NCI-H446 (cell line): ENCODE measurements at places on chromosomes 5 and 9.

GRCh38 chr5:142295960-142296860 lies 28.6 kb downstream of the SPRY4 start:
- no peak for DNase-seq

DNA sequence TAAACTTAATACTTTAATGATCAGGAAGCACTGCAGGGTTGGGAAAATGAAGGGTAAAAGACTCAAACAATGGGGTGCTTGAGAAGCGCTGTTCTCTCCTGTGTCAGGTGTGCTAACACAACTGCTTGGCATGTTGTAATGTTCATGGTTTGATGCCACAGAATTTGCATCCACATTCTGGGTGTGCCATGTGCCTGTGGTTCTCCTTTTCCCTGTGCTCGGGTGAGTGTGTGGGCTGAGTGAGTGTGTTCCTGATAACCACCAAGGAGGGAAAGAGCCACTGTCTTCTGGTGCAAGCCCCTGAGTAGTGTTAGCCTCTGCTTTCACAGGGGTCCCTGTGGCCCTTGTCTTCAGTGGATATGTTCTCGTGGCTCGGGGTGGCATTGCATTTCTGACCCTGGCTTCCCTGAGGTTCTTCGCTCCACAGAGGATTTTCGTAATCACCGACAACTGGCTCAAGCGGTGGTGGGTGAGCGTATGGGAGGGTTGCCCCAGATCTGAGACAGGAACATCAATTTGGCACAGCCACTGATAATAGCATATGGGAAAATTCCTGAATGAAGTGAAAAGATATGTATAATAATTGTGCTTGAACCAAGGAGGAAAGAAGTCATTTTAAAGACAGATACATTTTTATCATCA lies 102.0 kb downstream of the MVB12B start:
- no peak for DNase-seq

- DNase-seq, result no peak
Observed at GRCh38 chr9:69867081-69867814, 46.6 kb downstream of the CFAP95 start.

DNA sequence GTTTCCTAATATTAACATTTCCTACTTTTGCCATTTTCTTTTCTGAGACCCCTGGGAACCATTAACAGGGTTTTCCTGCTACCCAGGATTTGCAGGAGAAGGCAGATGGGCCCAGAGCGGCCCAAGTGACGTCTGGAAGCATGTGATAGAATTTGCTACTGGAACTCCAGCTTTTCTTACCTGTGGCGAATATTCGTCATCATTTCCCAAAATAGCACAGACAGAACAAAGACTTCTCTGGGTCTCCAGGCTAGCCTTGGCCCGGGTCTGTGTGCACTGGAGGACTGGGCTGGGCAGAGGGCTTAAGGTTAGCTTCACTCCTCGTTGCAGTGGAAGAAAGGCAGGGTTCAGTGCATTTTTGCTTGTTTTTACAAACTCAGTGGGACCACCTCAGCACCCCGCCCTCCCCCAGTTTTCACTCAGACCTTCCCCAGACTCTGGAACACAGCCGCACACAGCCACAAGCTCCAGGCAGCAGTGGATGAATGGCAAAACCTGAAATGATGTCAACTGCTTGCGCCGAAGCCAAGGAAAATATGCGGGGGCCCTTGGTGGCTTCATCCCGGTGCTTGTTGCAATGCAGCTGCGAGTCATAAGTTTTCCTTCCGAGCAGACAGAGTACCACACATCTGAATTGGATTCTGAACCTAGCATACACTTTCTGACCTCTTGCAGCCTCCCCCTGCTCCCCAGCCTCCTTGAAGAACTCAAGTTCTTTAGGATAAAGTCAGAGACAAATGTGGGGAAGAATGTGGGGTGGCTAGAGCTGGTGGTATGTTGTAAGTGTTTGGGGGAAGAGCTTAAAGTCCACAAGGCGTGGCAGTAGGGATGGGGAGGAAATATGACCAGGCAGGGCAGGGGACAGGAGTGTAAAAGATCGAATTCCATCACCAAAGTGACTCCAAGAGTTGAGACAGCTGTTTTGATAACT lies 586.0 kb downstream of the CCDC171 start:
- DNase-seq, result no peak

GRCh38 chr9:128214571-128215490 lies 11.7 kb downstream of the DNM1 start:
- DNase-seq, result no peak

- DNase-seq, result no peak
Observed at GRCh38 chr5:105573575-105573974, 2011.0 kb upstream of the NUDT12 start.

GRCh38 chr5:961002-961710 lies 47.4 kb upstream of the NKD2 start:
- DNase-seq, result no peak

- peak; percentile 51 for DNase-seq
Observed at GRCh38 chr5:150487199-150488061, 20.5 kb upstream of the NDST1 start.

DNA sequence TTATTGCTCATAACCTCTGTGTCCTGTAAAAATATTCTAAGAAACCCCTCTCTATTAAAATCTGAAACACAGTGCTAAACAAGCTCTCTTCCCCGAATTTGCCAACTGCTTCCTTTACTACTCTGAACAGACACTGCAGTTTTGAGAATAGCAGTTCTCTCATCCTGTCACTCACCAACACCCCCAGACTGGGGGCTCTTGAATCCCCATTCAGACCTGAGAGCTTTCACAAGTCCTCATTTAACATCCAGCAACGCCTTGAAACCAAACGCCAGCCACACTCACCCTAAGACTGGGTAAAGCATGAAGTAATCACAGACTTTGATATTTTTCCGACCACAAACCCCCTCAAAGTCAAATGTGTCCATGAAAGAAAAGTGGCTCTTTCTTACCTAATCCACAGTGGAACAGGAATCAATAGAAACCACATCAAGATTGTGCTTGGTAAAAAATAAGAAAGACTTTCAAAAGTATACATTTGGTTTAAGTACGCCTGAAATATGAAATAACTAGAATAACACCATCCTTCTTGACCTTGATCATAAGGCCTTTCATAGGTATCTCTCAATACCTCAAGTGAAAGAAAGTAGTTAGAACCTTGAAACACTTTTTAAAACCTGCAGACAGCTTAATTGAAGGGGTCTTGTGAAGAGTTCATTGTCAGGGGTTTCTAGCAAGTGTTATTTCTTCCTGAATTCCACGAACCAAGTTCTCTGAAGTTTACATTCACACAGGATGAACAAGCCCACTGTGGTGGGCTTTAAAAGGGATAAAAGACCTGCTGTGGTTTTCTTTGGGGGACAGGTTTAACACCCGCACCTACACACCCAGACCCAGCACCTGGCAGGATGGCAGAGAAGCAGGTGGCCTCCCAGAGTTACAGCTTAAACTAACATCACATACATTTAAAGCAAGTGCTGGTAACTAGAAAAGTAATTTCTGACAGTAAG lies 412.6 kb downstream of the MLLT3 start:
- no peak for DNase-seq

DNA sequence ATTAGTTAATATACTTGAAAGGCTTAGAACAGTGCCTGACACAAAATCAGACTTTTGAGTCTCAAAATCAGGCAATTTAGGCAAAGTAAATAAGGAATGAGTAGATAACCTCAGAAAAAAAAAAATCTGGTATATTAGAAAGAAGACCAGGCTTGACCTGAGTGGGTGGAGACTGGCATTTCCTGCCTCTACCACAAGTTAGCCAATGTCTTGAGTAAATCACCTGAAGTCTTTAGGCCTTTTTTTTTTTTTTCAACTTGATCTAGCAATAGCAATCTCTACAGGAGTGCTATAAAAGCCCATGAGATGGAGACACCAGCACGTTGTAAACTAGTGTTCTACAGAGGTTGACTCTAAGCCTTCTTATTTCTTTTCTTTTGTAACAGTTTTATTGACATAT lies 104.2 kb upstream of the RASEF start:
- no peak for DNase-seq

- peak; percentile 10 for DNase-seq
Observed at GRCh38 chr9:28289746-28290145, 716.5 kb upstream of the C9orf72 start.

DNA sequence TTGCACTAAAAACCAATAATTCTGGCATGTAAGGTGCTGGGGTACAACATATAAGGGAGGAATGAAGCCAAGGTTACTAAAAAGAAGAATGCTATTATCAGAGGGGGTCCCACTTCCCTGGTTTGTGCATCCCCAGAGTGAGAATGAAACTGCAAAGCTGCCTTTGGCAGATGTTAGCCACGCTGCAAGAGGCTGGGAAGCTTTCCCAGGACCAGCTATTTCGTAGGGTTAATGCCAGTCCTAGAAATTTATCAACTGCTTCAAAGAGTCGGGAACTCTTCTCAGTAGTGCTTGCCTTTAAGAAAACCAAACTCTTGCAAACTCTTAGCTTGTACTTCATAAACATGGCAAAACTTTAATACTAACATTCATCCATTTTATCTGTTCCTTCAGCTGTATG lies 87.5 kb upstream of the NR5A1 start:
- no peak for DNase-seq

GRCh38 chr5:159038907-159039306 lies 60.8 kb downstream of the EBF1 start:
- DNase-seq, result no peak

DNA sequence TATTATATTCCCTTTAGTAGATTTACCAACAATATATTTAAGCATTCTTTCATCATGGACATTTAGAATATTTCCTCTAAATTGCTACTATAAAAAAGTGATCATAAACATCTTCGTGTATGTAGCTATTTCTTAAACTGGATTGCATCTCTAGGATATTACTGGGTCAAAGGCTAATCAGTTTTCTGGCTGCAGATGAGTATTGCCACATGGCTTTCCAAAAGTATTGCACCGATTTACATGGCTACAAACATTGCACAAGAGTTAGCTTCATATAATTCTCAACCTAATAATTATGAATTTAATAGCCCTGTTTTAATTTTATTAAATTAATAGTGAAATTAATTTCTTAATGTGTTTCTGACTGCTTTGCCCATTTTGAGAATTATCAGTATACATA lies 183.4 kb downstream of the DMRT2 start:
- no peak for DNase-seq

DNA sequence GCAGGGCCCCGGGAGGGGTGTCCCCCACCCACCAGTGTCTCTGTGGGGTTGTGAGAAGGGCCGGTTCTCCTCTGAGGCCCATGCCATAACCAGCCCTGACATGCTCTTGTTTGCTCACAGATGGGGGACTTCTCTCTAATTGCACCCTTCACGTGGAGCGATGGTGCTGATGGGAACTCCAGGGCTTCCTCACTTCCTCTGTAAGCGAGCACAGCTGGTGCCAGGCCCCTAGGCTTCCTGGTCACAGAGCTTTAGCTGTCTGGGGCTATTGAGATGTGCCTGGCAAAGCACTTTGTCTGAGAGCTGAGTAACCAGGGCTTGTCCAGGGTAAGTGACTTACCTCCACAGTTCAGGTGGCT lies 36.4 kb downstream of the PHF2 start:
- no peak for DNase-seq

GRCh38 chr5:85263125-85263524 lies 878.4 kb upstream of the EDIL3 start:
- DNase-seq, result no peak

DNA sequence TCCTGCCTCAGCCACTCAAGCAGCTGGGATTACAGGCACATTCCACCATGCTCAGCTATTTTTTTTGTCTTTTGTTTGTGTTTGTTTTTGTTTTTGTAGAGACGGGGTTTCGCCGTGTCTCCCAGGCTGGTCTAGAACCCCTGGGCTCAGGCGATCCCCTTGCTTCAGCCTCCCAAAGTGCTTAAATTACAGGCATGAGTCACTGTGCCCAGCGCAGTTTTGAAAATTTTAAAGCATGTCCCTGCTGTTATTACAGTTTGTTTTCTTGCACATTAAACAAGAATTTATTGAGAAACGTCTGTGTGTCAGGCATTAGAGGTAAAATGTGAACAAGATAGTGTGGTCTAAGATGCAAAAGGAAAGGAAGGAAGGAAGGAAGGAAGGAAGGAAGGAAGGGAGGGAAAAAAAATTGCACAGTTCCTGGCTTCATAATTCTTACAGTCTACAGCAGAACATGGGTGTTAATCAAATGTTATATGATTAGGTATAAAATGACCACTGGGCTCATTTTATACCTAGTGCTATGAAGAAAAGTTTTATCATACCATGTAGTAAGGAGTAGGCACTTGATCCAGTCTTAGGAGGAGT lies 205.4 kb downstream of the SNX18 start:
- no peak for DNase-seq

DNA sequence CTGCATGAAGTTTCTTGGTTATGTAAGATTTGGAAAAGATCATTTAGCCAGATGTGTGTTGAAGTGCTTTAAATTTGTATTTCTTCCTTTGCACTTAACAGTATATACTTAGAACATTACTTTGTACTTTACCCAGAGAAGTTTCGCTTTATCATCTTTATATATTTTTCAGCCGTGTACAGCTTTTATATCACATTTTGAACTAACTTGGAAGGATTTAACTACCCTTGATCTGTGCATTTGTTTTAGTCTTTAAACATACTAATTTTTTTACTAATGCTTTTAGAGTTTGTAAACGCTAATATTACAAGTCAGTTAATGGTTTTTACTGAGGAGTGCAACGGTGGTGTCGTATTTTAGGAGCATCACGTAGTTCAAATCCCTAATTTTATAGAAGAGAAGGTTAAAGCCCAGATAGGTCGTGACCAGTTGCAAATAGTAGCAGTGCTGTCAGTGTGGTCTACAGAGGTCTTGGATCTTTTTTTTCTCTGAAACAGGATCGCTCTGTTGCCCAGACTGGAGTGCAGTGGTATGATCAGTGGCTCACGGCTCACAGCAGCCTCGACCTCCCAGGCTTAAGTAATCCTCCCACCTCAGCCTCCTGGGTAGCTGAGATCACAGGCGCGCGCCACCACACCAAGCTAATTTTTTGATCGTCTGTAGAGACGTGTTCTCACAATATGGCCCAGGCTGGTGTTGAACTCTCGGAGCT lies 2.0 kb downstream of the MATR3 start:
- DNase-seq, result no peak

DNA sequence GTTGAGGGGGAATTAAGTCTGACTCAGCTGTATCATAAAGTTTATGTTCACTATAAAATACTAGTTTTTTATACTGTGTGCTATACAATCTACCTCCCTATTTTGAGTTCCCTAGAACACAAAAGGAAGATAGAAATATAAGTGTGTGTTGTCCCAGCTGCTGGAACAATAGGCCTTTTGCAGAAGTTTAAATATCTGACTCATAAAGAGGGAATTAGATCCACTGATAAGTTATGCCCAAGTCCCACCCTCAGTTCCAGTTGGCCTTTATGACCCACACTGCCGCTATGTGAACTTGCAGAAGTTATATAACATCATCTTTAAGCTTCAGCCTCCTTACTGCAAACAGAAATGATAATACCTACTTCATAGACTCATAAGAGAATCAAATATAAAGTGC lies 88.5 kb upstream of the DAB2 start:
- DNase-seq, result no peak
